ENCODE measurements at places on chromosomes 2 and 18.
A peak's percentile ranks its signal among the peaks of the same experiment; 100 is the strongest.

DNA sequence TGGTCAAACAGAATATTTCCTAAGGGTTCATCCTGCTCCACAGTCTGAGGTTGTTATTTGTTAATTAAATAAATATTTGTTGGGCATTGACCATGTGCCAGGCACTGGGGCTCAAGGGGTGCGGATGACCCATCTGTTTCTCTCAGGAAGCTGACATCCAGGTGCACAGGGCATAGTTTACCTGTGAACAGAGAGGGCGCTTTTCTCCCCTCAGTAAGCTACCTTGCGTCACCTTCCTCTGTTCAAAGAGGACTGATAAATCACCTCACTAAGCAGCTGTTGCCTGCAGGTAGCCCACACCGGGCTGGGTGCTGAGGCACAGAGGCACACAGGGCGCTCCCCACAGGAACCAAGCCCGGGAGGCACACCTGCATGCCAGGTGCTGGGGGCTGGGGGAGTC is 41.6 kb downstream of the SH3RF3 start:
- DNase-seq: no peak

DNA sequence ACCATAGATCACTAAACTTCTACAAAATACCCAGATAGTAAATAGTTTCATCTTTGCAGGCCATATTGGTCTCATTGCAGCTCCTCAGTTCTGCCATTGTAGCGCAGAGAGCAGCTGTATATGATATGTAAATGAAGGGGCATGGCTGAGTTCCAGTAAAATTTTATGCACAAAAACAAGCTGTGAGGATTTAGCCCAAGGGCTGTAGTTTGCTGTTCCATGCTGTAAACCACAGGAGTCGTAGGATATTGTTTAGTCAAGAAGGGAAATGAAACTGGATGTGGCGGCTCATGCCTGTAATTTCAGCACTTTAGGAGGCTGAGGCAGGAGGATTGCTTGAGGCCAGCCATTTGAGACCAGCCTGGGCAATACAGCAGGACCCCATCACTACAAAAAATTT is 83.0 kb downstream of the MGAT5 start:
- DNase-seq: no peak

DNA sequence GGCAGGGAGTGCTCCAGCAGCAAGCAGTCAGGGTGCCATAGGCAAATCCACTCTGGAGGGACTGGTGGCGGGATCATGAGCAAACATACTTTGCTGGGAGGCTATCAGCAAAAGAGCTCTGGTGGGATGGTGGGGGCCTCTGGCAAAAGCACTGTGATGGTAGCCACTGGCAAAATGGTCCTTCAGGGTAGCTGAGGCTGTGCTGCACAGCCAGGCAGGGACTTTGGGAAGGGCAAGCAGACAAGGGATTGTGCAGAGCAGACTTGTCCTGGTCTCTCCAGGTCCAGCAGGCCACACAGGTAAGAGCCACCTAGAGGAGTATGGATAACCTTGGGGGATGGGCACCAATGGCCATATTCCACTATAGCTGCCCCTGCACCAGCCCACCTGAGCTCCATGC is 129.4 kb upstream of the OTOS start:
- DNase-seq: no peak

DNA sequence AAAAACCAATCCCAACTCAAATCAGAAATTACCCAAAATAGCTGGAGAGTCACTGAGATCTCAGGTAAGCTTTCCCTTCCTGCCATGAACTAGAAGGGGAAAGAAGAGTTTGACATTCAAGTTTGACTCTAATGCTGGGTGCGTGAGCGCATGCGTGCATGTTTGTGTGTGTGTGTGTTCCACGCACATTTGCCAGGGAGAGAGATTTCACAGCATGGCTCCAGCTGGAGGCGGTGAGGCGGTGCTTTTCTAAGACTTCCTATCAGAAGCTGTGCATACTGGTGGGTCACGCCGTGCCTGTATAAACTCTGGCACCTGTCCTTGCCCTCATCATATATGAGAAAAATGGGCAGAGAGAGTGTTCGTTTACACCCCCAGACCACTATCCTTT is 116.2 kb downstream of the MSH2 start:
- DNase-seq: no peak

DNA sequence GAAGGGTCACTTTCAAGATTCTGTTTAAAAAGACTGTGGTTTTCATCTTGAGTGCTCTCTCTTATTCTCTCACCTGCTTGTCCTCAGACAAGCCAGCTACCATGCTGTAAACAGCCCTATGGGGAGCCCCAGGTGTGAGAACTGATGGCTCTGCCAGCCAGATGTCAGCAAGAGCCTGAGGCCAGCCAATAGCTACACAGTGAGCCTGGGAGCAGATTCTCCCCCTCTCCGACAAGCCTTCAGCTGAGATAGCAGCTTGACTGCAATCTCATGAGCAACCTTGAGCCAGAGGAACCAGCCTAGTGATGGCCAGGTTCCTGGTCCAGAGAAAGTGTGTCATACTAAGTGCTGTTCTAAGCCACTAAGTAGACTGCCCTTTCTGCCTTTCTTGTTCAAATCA is 272.1 kb downstream of the NAPG start:
- DNase-seq: no peak

- no peak for DNase-seq
These were observed 167.5 kb downstream of the AGAP1 start for GRCh38 chr2:235661167-235661937.

DNA sequence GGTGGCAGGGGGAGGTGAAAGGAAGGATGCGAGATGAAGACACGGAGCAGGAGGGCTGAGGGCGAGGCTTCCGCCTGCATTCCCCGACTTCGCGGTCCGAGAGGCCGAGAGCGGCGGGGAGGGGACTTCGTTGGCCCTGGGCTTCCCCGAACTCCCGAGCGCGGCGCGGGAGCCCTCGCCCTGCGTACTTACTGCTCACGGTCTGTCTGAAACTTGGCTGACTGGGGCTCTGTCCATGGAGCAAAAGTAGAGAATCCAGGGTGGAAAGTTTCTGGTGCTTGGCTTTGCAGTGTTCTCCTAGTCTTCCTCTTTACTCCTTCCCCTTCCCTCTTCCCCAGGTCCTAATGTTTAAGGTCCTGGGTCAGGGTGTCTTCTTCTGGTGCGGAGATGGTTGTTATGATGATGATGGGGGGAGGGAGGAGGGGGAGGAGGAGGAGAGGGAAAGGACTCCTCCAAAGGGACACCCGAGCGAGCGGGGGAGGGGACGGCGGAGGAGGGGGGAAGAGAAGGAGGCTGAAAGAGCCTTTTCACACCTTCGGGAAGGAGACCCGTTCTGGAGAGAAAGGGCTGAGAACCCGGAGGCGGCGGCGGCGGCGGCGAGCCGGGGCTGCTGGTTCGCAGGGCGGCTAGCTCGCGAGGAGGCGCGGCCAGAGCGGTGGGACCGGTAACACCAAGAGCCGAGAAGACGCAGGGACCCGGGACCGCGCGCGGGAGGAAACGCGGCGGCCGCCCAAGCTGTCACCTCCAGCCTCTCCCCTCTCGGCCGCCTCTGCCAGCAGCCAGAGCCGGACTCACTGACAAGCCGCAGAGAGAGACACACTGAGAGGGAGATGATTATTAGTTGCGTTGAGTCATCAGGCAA is at the start of gene SATB2:
Gene SATB2, minus strand, starts transcription at position 793 of the 862 bp plus-strand sequence. CDS start 1,902 bp downstream, outside the sequence.
- no peak for DNase-seq

DNA sequence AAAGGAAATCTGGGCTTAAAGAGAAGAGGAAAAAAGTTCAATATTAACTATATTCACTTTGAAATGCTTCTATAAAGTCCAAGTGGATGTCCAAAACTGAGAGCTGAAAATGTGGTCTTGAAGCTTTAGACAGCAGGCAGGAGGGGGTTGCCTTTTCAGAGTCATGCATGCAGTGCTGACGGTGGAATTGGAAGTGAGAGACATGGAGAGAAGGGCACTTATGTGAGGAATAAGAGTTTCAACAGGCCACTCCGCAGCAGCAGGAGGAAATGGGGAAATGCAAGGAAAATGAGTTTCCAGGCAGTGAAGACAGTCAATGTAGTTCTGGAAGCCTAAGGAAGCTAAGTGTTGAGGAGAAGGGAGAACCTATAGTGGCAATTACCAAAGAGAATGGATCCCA is 33.0 kb upstream of the LRRC30 start:
- DNase-seq: no peak

DNA sequence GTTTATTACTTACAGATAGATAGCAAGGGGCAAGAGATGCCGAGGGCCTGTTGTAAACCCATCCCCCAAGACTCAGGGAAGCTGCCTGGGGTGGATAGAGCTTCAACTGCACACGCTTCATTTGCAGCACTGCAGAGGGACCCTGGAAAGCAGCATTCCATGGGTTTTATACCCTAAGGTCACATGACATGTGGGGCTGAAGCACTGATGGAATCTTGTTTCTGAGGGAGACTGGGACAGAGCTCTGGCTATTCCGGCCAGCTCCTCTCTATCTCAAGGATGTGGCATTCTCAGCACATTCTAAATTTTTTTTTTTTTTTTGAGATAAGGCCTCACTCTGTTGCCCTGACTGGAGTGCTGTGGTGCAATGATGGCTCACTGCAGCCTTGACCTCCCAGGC is 300.1 kb downstream of the MYCN start:
- no peak for DNase-seq

DNA sequence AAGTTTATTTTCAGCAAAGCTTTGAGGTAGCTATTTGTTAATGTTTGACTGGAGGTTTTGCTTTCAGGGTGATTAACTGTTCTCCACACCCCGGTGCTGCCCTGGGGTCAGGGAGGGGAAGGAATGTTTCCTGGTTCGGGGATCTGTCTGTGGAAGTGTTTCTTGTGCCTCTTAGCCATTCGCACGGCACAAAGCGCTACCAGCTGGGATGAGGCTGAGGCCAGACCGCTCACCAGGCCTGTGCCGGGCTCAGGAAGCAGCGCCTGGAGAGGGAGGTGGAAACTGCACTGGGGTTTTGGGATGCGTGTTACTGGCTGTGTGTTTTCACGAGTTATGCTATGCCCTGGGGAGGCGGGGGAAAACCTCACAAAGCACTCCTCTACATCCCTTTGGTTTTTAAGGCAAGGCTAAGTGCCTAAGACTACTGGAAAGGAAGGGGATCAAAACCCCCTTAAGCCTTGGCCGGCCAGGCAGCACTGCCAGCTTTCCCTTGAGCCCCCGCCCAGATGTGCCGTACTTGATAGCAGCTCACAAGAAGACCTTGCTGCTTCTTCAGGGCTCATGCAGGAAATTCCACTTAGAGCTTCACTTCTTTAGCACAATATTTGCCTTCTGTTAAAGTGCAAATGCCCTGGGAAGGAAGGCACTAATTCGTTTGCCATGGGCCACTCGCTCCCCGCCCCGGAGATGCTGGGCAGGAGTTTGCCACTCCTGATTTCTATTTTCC is 65.7 kb upstream of the CNGA3 start:
- no peak for DNase-seq

GRCh38 chr2:144403933-144404332 is 116.0 kb downstream of the ZEB2 start:
- no peak for DNase-seq

- DNase-seq: no peak
These were observed 1176.9 kb upstream of the LRRTM1 start for GRCh38 chr2:81481242-81481993.

- no peak for DNase-seq
These were observed 207.9 kb upstream of the FIGN start for GRCh38 chr2:163943403-163944346.

- DNase-seq: no peak
These were observed 36.5 kb upstream of the IMPA2 start for GRCh38 chr18:11944786-11945185.

DNA sequence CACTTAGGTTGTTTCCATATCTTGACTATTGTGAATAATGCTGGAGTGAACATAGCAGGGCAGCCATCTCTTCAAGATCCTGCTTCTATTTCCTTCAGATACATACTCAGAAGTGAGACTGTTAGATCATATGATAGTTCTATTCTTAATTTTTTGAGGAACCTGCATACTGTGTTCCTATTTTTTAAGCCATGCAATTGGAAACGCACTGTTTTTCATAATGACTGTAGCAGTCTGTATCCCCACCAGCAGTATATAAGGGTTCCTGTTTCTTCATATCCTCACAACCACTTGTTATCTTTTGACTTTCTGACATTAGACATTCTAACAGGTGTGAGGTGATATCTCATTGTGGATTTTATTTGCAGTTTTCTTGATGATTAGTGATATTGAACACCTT is 15.5 kb downstream of the NEURL3 start:
- peak; percentile 84 for DNase-seq

- DNase-seq: no peak
These were observed 314.8 kb downstream of the TSN start for GRCh38 chr2:122070241-122070731.

DNA sequence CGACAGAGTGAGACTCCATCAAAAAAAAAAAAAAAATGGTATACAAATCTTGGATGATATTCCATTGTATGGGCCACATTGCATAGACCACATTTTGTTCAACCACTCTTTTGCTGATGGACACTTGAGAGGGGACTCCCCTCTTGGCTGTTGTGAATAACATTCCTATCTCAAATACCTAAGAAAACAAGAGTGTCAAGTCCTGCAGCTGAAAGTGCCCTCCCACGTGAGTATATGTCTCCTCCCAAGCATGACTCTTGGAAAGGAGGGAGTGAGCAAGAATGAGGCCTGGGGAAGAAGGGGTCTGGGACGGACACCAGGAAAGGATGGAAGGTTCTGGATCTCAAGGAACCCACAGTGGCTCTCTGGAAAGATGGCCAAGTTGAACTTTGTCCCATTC is 36.0 kb upstream of the NPAS2 start:
- no peak for DNase-seq

- DNase-seq: no peak
These were observed 24.9 kb downstream of the MERTK start for GRCh38 chr2:111923276-111923804.

GRCh38 chr18:42004653-42005052 is 49.6 kb downstream of the PIK3C3 start:
- DNase-seq: no peak

- DNase-seq: no peak
These were observed 105.5 kb downstream of the CAPN13 start for GRCh38 chr2:30701782-30702181.

DNA sequence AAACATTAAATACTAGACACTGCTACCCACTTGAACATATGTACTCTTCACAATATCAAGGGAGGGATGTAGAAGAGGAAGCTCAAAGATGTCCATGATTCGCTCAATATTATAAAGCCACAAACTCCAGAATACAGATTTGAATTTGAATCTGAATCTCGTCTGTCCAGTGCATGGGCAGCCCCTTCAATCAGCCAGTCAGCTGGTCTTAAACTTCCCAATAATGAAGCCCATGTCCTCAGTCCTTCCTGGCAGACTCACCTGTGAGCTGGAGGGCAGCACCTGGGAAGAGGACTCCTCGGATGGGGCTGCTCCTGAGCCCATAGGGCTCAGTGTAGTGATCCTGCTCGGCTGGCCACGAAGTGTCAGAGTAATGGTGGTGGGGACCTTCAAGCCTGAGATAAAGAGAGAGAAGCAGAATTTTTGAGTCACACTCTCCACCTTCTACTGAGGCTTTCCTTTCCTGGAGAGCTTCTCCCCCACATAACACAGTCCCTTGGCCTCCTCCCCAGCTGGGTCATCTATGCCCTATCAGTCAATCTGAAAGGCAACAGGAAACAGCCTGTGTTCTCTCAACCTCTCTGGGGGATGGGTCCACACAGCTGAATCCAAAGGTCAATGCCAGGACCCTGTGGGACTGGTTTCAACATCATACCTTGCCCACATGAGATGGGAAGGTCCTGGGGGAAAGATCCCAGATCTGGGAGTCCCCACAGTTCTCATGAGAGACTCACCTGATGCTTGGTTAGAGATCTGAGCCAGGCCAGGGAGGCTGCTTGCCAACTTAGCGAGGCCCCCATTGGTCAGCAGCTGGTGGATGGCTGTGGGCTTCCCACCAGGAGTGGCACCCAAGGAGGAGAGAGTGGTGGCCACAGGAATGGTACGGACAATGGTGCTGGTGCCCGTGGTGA is 36.5 kb downstream of the KANSL3 start:
- no peak for DNase-seq

All from inflammatory macrophage treated with lipopolysaccharide for 1 hour (primary cell).